ENCODE measurements at places on chromosomes 4 and X.

GRCh38 chr4:173332963-173333657 lies 1.0 kb downstream of the HMGB2 start:
- DNase-seq: no peak

DNA sequence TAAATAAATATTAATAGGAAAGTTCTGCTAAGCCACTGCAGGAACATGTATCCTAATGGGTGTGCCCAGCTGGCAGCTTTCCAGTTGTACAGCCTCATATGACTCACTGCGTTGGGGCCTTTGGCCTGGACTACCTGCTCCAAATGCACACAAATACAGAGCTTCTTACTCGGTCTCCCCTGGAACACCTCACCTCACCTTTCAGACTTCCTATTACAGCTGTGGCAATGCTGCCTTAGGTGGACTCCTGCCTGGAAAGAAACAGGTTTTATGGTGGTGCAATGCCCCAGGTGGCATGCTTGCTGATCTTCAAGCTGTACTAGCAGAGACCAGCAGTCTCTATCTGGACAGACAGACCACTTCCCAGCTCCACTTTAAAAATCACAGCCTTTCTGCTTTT lies 85.7 kb upstream of the EXOC1L start:
- DNase-seq: no peak

- no peak for DNase-seq
These were observed 62.7 kb downstream of the SHROOM2 start for GRCh38 chrX:9848718-9849479.

GRCh38 chr4:141815646-141816045 lies 179.3 kb downstream of the IL15 start:
- no peak for DNase-seq

DNA sequence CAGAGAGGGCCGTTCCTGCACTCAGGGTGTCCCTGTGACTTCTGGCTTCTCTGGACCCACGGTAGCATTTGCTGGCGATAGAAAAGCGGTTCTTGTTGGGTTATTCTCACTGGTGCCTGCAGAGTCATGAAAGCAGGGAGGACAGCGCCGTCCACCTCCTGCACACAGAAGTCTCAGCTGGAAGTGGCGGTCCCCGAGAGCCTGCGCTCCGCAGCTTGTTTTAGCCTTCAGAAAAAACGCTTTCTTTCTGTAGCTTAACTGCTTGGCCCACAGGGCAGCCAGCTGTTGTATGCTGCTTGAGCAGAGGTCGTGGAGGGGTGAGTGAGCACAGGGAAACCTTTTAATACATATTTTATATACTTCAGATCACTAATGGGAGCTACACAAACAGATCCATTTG lies 400.7 kb upstream of the FAT1 start:
- no peak for DNase-seq

DNA sequence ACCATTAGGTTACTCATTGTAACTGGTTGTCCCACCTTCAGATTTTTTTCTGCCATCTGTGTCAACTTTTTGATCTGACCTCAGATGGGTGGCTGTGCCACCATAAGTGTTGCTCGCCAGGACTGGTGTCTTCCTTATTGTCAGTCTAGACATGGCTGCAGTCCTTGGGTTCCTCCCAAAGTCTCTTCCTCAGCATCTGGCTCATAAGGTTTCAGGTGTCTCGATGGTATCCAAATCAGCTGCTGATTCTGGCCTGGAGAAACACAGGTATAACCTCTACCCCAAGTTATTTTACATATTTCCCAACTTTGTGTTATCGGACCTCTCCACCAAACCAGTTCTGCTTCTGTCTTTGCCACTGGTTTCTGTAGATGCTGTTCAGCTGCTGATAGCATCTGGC lies 158.5 kb downstream of the ZNF518B start:
- no peak for DNase-seq

- DNase-seq: peak; percentile 45
These were observed 321.9 kb downstream of the HS3ST1 start for GRCh38 chr4:11106759-11107158.

DNA sequence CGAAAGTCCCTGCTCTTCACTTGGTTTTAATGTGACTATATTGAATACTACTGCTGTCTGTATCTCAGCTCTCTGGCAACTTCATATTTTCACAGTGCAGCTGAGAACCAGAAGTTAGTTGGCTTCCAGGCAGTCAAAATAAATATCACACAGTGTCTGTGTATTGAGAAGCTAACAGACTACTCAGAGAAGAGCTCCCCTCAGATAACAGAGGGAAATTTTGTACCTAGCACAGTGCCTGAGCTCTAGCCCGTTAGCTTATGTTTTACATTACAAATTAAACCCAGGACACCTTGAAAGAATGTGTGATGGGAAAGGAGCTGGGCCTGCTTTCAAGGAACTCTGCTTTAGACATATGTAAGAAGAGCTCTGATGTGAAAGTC lies 22.7 kb downstream of the JADE1 start:
- no peak for DNase-seq

GRCh38 chrX:24494647-24495075 lies 29.6 kb downstream of the PDK3 start:
- peak; percentile 42 for DNase-seq

DNA sequence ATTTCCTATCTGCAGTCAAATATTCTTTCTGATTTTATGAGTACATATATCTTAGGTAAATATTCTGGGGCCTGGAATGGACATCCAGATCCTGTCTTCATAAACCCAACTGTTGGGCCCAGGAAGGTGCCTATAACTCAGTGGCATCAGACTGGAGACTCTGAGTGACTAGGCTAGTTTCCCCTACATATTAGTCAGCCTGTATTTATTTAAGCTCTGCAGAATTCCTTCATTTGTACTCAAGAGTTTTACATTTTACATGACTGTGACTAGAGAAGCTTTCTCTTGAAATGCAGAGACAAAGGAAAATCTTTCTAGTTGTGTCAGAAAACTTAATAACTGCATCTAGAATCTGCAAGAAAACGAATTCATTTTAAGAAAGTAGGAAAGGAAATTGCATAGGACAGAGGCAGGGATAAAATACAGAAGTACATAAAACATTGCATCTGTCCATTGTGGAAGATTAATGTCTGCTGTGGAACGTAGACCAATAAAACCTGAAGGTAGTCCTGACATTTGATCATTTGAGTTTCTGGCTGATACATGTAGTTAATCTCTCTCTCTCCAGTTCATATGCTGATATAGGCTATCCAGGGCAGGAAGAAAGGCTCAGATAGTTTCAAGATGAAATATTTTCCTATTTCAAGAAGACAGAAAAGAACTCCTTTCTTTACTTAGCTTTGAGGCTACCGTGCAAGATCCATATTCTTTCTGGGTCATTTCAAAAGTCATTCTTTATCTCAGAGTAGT lies 78.2 kb downstream of the OPHN1 start:
- DNase-seq: no peak

All from right lung (tissue), 10 donors.